Activated naive CD4-positive, alpha-beta T cell treated with anti-CD3 and anti-CD28 coated beads, Interleukin-2, amount 10 ng/mL, durations not matched to agents 7 days and 5 days (primary cell): ENCODE measurements at places on chromosomes 4 and X.
A peak's percentile ranks its signal among the peaks of the same experiment; 100 is the strongest.

DNA sequence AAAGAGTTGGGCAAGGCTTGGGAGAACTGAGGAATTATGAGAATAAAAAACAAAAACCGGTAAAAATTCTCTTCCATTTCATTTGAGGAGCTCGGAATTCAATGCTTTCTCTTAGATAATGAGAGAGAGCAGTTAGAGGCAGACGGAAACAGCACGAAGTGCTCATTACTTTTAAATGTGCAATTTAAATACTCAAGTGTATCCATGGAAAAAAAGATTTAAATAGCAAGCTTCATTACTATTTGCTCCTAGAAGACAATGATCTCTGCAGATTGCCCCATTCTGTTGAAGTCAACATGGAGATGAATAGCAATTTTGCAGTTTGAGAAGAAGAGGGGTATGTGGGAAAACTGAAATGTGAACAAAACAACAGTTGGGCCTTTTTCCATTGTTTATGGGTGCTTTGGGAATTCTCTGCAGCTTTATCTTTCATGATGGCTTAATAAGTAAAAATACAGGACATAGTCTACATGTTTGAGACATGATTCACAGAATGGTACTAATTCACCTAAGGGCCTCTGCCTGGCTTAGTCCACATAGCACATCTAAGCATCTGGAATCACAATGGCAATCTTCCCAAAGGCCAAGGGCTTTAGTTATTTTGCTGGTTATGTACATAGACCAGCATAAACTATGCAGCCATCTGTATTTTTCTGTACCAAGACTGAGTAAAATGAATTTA, 512.7 kb upstream of the FAT1 start:
- H3K27ac ChIP-seq, result no peak overlapping the region
- H3K27me3 ChIP-seq, result no peaks in the 10 kb centered on the region
- no peak for DNase-seq
- no peaks in the 10 kb centered on the region for H3K4me1 ChIP-seq

- DNase-seq, result no peak
- no peaks in the 10 kb centered on the region for H3K27me3 ChIP-seq
- H3K27ac ChIP-seq, result no peak overlapping the region
- no peaks in the 10 kb centered on the region for H3K36me3 ChIP-seq
- H3K4me3 ChIP-seq, result no peak overlapping the region
These were observed 1502.1 kb upstream of the ADGRL3 start for GRCh38 chr4:59698041-59698440.

DNA sequence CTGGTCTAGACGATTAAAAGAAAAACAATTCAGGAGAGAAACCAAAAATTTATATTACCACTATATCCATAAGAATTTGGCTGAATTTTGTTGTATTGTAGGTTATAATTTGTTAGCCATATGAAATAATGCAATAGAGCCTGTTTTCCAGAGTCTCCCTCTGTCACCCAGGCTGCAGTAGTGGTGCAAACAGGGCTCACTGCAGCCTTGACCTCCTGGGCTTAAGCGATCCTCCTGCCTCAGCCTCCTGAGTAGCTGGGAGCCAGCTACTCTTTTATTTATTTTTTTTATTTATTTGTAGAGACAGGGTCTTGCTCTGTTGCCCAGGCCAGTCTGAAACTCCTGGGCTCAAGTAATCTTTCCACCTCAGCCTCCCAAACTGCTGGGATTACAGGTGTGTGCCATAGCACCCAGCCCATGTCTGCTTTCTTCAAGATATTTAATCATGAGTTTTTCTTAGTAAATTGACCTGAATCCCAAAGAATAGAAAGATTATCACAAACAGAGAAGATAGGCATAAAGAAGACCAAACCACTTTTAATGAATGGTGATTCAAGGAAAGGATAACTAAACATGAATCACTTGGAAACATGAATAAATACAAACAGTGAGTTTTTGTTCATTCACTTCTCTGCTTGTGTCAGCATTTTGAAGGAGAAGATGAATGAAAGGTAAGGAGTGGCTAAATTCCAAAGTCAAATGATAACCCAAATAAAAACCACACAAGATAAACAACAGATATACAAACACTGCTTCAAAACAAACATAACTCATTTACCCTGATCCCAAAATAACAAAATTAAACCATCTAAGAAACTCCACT, 82.1 kb downstream of the PPP3CA start:
- no peak overlapping the region for H3K27ac ChIP-seq
- no peak for DNase-seq
- H3K4me3 ChIP-seq, result no peak overlapping the region
- H3K27me3 ChIP-seq, result no peaks in the 10 kb centered on the region

- peaks cover 20% of the 10 kb centered on the region for H3K4me1 ChIP-seq
- H3K36me3 ChIP-seq, result peaks cover 3% of the 10 kb centered on the region
- H3K27me3 ChIP-seq, result peaks cover 11% of the 10 kb centered on the region
- no peak for DNase-seq
These were observed 2.3 kb downstream of the SPATA4 start for GRCh38 chr4:176193126-176193525.

- no peak overlapping the region for H3K4me3 ChIP-seq
- no peaks in the 10 kb centered on the region for H3K36me3 ChIP-seq
- no peak for DNase-seq
- H3K27me3 ChIP-seq, result peaks cover 22% of the 10 kb centered on the region
These were observed 6.8 kb upstream of the FGF2 start for GRCh38 chr4:122819708-122820449.

- H3K4me3 ChIP-seq, result no peak overlapping the region
- no peaks in the 10 kb centered on the region for H3K36me3 ChIP-seq
- peak; percentile 24 for DNase-seq
- no peak overlapping the region for H3K27ac ChIP-seq
These were observed 111.7 kb upstream of the RPS6KA3 start for GRCh38 chrX:20378233-20378920.

GRCh38 chr4:150943818-150944217, 71.3 kb downstream of the LRBA start:
- no peak overlapping the region for H3K27ac ChIP-seq
- H3K4me1 ChIP-seq, result peaks cover 12% of the 10 kb centered on the region
- H3K36me3 ChIP-seq, result peaks cover 9% of the 10 kb centered on the region
- DNase-seq, result no peak
- H3K27me3 ChIP-seq, result no peaks in the 10 kb centered on the region

- no peaks in the 10 kb centered on the region for H3K36me3 ChIP-seq
- no peak for DNase-seq
- H3K27me3 ChIP-seq, result no peaks in the 10 kb centered on the region
- no peak overlapping the region for H3K27ac ChIP-seq
- H3K4me3 ChIP-seq, result no peak overlapping the region
- H3K4me1 ChIP-seq, result no peaks in the 10 kb centered on the region
These were observed 651.0 kb downstream of the ADGRL3 start for GRCh38 chr4:61851126-61851525.

DNA sequence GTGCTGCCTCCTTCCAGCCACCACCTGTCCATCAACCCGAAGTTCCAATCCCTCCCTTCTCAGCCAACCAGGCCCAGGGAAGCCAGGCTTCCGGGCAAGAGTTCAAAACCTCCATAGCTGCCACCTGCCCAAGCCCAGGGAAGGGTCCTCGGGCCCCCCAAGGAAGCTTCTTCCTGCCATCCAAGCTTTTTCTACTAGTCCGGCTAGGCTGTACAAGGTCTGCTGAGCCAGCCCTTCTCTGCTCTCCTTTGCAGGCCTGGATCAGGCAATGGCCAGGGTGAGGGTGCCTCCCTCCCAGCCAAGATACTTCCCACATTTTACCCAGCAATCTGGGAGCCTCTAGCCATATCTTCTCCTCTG, 96.2 kb downstream of the PJA1 start:
- no peaks in the 10 kb centered on the region for H3K36me3 ChIP-seq
- DNase-seq, result no peak
- H3K4me1 ChIP-seq, result no peaks in the 10 kb centered on the region

GRCh38 chr4:1685235-1686150, 1.4 kb upstream of the FAM53A start:
- DNase-seq, result no peak
- H3K4me1 ChIP-seq, result peaks cover 14% of the 10 kb centered on the region
- peaks cover 11% of the 10 kb centered on the region for H3K27me3 ChIP-seq
- H3K4me3 ChIP-seq, result no peak overlapping the region
- no peak overlapping the region for H3K27ac ChIP-seq
- H3K36me3 ChIP-seq, result peaks cover 2% of the 10 kb centered on the region

GRCh38 chr4:37054531-37055077, 189.9 kb upstream of the NWD2 start:
- peaks cover 3% of the 10 kb centered on the region for H3K27me3 ChIP-seq
- no peak overlapping the region for H3K4me3 ChIP-seq
- H3K4me1 ChIP-seq, result no peaks in the 10 kb centered on the region
- no peaks in the 10 kb centered on the region for H3K36me3 ChIP-seq

DNA sequence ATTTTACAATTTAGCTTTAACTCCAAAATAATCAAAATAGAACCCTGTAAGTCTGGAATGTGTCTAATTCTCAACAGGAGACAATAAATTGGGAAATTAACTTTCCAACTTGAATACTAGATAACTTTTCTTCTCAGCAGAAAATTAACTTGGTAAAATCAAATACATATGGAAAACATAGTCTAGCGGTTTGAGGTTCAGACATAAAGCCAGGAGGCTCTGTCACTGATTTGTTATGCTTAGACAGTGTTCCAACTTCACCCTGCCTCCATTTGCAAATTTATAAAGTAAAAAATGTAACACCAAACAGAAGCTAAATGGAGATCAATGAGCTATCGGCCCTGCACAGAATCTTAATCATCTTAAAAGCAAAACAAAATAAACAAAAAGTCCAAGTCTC, 46.3 kb downstream of the TBCK start:
- H3K27ac ChIP-seq, result no peak overlapping the region
- peaks cover 4% of the 10 kb centered on the region for H3K36me3 ChIP-seq

GRCh38 chrX:20623448-20623847, 356.7 kb upstream of the RPS6KA3 start:
- DNase-seq, result no peak
- no peaks in the 10 kb centered on the region for H3K4me1 ChIP-seq
- no peaks in the 10 kb centered on the region for H3K36me3 ChIP-seq
- H3K4me3 ChIP-seq, result no peak overlapping the region

- H3K36me3 ChIP-seq, result no peaks in the 10 kb centered on the region
- no peaks in the 10 kb centered on the region for H3K27me3 ChIP-seq
- H3K4me1 ChIP-seq, result peaks cover 22% of the 10 kb centered on the region
- peak overlapping the region; percentile 91 for H3K27ac ChIP-seq
These were observed 856 bp downstream of the SLC9B1 start for GRCh38 chr4:103018391-103019307.

DNA sequence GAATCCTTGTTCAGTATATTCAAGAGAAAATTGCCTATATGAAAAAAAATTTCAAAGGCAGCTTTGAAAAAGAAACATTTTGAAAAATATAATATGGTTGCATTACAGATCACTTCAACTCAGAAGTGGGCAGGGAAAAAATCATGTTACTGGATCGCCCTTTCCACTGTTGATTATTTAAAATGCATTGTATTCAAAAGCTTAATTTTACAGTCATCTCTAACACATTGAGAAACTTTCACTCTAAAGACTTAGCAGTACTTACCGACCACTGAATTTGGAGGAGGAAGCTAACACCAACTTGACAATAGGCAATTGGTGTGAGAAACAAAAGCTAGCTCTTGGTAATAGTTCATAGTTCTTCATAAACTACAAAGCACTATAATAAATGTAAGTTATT, 101.9 kb downstream of the CEP135 start:
- no peaks in the 10 kb centered on the region for H3K36me3 ChIP-seq
- DNase-seq, result no peak
- peaks cover 53% of the 10 kb centered on the region for H3K27me3 ChIP-seq

DNA sequence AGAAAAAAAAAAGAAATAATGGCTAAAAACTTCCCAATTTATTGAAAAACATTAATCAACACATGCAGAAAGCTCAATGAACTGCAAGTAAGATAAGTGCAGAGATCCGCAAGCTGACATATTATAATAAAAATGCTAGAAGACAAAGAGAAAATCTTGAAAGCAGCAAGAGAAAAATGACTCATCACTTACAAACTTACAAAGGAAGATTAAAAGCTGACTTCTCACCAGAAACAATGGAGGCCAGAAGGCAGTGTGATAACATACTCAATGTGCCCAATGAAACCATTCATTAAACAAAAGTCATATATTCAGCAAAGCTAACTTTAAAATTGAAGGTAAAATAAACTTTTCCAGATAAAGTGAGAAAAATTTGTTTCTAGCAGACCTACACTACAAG, 7.3 kb upstream of the BRWD3 start:
- no peak overlapping the region for H3K27ac ChIP-seq
- H3K36me3 ChIP-seq, result no peaks in the 10 kb centered on the region
- no peaks in the 10 kb centered on the region for H3K27me3 ChIP-seq
- H3K4me3 ChIP-seq, result no peak overlapping the region
- H3K4me1 ChIP-seq, result peaks cover 6% of the 10 kb centered on the region

DNA sequence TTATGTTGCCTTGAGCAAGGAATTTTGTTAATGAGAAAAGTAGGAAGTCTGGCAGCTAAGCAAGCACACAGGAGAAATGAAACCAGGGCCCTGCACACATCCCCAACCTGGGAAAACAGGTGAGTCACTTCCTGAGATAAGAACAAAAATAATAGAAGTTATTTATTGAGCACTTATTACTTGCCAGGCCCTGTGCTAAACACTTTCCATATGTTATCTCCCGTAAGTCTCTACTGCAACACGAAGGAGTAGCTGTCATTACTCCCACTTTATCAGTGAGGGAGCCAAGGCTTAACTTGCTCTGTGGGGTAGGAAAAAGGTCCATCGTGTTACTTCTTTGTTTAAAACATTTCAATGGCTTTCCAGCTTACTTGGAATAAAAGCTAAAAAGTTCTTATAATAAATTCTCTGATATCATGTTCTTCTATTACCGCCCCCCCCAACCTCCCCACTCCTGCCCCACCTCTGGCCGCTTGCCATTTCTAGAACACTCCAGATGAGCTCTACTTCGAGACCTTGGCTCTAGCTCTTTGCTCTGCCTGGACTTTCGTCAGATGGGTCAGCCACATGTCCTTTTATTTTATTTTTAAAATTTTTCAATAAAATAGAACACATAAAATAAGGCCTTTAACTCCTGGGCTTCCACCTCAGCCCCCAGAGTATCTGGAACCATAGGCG, 36.3 kb upstream of the PLAC8 start:
- H3K27ac ChIP-seq, result no peak overlapping the region
- peaks cover 10% of the 10 kb centered on the region for H3K27me3 ChIP-seq
- peaks cover 31% of the 10 kb centered on the region for H3K4me1 ChIP-seq
- no peak for DNase-seq

DNA sequence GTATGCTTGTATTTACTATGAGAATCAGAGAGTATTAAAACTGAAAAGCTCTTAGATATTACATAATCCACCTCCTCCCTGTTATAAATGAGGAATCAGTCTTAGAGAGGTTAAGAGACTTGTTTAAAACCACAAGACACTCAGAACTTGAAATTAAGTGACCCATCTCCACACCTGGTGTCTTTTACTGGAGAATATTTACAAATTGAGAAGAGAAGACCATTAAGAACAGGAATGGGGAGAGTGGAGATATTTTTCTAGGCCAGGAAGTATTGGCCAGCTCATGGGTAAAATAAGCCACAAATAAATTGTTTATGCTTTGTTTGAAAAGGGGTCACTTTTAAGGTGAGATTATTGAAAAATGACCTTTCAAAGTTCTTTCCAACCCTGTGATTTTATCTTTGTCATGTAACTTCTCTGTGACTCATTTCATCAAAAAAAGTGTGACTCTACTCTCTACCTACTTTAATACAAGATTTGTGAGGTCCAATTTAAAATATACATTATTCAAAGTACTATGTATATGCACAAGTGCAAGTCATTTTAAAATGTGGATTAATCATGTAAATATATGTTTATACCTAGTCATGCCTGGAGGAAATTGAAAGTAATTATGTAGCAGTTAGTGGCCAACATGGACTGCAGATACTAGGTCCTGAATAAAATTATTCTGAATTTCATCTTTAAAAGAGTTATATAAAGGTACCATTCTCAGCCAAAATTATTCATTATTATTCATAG, 15.9 kb upstream of the COX7B2 start:
- no peaks in the 10 kb centered on the region for H3K36me3 ChIP-seq
- no peak overlapping the region for H3K4me3 ChIP-seq
- H3K27ac ChIP-seq, result no peak overlapping the region
- no peaks in the 10 kb centered on the region for H3K4me1 ChIP-seq
- no peak for DNase-seq
